Stimulated activated CD4-positive, alpha-beta T cell treated with anti-CD3 and anti-CD28 coated beads, Interleukin-12 subunit alpha, Interleukin-12 subunit beta, amount 100 ng/mL, for 48 hours (primary cell): ENCODE measurements at places on chromosomes 7 and 10.
A peak's percentile ranks its signal among the peaks of the same experiment; 100 is the strongest.

DNA sequence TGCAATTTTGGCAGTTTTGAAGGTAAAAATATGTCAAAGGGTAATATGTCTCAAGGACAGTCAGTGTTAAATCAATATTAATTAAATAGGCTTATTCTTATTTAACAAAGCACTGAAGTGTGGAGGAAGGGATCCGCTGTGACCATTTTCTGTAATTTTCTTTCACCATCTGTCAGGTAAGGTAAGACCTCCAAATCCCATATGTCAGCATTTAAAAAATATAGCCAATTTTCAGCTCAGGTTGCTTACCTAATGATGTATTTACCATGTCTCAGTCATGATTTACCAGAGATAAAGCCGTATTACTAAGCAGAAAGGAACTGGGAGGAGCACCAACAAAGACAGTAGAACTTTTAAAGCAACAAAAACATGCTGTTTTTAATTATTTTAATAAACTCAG is 683.9 kb downstream of the CCSER2 start:
- DNase-seq = no peak

- DNase-seq = no peak
Measured at GRCh38 chr10:24408365-24408764, 199.4 kb downstream of the KIAA1217 start.

GRCh38 chr10:122999347-122999746 is 9.2 kb downstream of the IKZF5 start:
- DNase-seq = no peak

DNA sequence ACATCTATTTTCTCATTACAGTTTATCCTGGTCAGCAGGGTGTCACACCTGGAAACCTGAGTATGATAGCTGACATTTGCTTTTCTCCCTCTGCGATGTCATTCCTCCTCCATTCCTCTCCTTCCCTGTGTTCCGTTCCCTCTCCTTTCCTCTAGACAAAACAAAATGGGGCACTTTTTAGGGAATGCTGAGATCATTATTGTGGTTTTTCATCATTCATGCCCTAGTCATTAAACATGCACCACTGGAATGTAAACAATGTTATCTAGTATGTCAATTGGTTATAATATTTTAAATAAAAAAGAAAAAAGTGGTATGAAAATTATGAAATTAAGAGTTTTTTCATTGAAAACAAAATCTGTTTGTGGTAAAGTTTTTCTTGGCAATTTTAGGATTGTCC is 132.6 kb downstream of the MAPK8 start:
- DNase-seq = no peak

DNA sequence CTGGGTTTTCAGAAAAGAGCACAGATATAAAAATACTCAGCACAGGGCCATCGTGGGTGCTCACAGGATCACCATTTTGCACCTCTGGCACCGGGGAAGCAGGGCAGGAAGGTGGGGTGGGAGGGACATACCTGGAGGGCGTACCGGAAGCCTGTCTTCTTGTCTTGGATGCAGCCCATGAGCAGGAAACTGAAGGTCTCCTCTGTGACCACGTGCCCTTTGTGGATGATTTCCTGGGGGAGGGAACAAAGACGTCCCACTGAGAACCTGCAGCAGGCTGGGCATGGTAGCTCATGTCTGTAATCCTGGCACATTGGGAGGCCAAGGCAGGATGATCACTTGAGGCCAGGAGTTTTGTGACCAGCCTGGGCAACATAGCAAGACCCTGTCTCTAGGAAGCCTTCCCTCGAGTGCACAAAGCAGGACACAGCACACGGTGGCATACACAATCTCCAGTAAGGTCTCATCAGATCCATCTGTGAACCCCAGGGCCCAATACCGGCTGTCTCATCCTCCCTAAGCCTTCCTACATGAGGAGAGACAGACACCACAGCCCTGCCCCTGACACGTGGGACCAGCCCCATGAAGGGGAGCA is 9.5 kb downstream of the PTCD1 start:
- no peak for DNase-seq

DNA sequence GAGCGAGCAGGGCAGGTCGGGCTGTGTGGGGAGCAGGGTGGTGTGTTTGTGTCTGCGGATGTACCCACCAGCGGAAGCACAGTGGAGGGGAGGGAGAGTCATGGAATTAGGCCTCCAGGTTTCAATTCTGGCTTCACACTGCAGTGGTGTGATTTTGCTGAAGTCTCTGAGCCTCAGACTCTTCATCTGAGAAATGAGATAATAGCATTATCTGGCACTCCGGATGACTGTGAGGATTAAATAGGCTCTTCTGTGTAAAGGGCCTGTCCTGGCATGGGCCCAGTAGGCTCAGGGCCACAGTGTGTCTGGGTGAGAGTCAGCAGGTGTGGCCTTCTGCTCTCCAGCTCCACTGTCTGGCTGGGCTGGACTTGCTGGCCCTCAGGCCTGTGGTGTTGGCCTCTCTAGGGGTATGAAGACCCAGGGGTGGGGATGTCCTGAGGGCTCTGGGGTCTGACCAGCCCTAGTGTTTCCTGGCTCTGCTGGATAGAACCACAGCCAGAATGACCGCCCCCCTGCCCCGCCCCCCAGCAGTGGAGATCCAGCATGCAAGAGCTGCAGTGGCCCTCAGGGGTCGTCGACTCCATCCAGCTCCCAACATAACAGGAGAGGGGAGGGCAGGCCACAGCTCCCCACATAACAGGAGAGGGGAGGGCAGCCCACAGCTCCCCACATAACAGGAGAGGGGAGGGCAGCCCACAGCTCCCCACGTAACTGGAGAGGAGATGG is 178.6 kb downstream of the RPS24 start:
- DNase-seq = no peak

DNA sequence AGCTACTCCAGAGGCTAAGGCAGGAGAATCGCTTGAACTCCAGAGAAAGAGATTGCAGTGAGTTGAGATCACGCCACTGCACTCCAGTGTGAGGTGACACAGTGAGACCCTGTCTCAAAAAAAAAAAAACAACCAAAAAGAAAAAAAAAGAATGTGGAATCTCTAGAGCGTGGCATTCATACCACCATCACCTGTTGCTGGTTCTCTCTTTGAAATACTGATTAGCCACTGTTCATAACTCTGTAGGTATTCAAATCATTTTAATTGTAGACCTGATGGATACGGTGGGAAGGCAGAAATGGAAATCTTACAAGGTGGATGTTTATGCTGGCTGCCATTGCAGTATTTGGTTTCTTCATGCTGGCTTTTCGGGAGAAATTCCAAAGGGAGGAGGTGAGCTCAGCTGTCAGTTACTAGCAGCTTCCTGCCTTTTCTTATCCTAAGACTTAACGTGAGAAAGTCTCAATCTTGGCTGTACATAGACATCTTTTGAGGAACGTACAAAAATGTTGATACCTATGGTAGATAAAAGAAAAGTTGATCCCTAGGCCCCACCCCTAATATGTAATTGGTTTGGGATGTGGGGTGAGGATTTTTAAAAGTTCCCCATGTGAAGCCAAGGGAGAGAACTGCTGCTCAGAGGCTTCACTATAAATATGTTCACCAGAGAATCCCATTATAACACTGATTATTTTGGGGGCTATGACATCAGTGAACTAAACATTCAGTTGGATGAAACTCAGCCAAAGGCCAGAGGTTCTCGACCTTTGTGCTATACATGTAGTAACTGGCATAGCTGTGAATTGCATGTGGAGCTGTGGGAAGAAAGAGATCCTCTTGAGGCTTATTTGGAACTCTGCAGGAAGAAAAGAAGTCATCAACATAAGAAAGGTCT is 26.9 kb upstream of the MKLN1 start:
- DNase-seq = no peak

DNA sequence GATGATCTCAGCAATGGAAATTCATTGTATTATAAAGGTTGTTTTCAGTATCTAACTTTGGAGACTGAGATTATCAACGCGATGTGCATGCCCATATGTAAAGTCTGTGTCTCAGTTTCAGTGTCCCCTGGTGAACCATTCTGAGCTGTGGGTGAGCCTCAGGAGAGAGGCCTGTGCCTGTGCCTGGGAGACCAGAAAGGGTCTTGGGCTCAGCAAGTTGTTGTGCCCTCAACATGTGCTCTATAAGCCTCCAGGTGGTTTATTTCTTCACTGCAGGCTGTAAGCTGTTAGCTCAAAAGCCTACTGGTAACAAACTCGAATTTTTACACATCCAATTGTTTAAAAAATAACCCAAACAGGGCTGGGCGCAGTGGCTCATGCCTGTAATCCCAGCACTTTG is 151.9 kb downstream of the PKD1L1 start:
- DNase-seq = no peak

GRCh38 chr10:104681485-104681884 is 40.4 kb downstream of the SORCS3 start:
- no peak for DNase-seq

DNA sequence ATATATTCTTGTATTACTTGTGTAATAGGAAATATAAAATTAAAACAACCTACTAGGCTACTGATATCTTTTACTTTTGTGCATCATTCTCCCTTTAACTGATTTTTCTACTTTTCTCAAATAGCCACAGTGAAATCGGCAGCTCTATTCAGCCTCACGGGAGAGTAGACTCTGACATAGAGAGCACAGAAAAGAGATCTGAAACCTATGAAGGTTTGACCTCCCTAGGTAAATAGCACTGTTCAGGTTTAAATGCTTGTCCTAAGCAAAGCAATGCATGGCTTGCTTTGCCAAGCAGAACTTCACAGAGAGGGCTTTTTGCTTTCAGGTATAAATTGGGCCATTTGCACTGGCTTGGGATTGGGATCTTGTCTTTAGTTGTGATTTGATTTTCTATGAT is 53.1 kb downstream of the ACADSB start:
- DNase-seq = no peak

GRCh38 chr10:12909836-12910185 is 91.7 kb downstream of the CCDC3 start:
- no peak for DNase-seq

DNA sequence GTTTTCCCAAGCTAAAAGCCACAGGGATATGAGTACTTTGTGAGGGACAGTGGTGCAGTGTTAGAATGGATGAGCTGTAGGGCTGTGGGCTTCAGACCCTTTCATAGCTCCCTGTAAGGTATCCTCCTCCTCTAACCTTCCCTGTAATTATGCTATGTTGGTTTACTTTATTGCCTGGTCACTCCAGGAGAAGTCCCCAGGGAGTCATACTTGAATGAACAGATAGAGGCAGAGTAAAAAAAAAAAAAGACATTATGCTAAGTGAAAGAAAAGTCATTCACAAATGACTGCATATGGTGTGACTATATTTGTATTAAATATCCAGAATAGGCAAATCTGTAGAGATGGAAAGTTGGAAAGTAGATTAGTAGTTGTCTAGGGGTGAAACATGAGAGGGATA is 434.4 kb downstream of the AUTS2 start:
- no peak for DNase-seq

- DNase-seq = no peak
Measured at GRCh38 chr10:37206132-37206531, 80.7 kb downstream of the ANKRD30A start.

DNA sequence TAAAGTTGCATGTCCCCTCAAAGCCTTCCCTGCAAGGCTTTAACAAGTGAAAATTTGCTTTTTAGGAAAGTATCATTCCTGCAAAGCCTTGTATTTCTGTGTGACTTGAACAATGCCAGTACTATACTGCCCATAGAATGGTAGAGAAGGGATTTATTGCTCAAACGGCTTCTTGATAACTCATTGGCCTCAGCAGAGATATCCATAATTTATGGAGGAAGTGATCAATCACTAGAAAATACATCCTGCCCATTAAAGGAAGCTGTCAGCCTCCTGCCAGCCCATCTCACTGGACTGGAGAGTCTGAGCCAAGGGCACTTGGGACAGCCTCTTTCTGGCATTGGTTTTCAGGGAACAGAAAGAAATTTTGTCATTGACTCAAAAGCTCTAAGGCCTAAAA is 152.6 kb downstream of the XPNPEP1 start:
- DNase-seq = no peak

- DNase-seq = peak; percentile 16
Measured at GRCh38 chr10:27223964-27224363, 16.6 kb downstream of the ACBD5 start.

DNA sequence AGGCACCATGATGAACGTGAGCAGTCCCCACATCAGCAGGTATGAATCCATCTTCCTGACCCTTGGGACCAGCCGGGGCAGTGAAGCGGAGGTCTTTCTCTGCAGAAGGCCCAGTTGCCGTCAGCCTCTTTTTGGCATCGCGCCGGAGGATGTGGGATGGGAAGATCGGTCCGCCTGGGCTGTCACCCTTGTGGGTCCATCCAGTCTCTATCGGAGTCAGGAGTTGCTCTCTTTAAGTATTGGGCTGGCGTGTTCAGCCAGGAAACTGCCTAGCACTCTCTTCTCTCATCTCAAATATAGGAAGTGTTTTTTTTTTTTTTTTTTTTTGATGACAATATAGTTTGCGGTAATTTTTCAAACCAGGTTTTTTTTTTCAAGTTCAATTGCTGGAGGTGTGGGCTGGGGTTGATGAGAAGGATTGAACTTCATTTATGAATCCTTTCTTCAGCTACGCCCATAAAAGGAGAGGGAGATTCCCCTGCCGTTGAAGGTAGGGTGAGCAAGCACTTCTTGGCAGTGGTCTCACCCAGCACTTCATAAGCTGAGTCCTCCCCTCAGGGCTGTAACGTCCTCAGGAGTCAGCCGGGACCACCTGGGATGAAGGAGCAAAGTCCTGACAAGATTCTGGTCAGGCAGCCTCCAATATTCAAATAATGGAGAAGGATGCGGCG is at the start of gene IL2RA:
TSS of gene IL2RA (minus strand) at position 267 of the 671 bp plus-strand sequence. CDS start at position 51, 216 bp downstream.
- DNase-seq = peak; percentile 78

DNA sequence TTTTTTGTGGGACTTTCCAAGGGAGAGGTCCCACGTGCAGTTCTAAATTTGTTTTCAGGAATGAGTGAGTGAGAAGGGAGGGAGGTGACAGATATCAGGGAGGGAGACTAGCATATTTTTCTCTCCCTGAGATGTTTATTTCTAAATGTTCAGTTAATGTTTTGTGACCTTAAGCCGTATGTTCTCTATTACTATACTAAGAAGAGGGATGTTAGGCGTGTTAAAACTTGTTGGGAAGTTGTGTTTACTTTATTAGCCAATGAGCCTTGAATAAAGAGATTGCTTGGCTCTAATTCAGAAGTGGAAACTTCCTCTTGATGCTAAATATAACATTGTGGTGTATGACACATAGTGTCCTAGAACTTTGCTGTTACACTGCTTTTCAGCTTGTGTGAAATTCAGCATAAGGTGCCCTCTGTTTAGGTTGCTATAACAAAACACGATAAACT is 37.3 kb downstream of the DNAH11 start:
- no peak for DNase-seq

DNA sequence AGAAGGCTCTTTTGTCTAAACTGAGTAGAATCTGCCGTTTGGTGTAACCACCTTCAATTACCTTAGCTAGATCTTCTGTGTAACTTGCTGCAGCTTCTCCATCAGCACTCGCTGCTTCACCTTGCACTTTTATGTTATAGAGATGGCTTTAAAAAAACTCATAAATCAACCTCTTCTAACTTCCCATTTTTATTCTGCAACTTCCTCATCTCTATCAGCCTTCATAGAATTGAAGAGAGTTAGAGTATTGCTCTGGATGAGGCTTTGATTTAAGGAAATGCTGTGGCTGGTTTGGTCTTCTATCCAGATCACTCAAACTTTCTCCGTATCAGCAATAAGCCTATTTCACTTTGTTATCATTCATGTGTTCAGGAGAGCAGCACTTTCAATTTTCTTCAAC is 1131.9 kb upstream of the CELF2 start:
- DNase-seq = no peak
